ENCODE measurements at places on chromosomes 6 and 20.

- peaks cover 43% of the 10 kb centered on the region for H3K4me1 ChIP-seq
- H3K27me3 ChIP-seq: no peaks in the 10 kb centered on the region
- H3K27ac ChIP-seq: peak overlapping the region; percentile 97
- H3K4me3 ChIP-seq: no peak overlapping the region
Measured at GRCh38 chr6:158043008-158043407, 61.3 kb downstream of the SYNJ2 start.

GRCh38 chr20:57505979-57506378 is 19.0 kb downstream of the CTCFL start:
- H3K4me3 ChIP-seq: no peak overlapping the region
- DNase-seq: no peak
- no peak overlapping the region for H3K27ac ChIP-seq
- peaks cover 9% of the 10 kb centered on the region for H3K27me3 ChIP-seq

DNA sequence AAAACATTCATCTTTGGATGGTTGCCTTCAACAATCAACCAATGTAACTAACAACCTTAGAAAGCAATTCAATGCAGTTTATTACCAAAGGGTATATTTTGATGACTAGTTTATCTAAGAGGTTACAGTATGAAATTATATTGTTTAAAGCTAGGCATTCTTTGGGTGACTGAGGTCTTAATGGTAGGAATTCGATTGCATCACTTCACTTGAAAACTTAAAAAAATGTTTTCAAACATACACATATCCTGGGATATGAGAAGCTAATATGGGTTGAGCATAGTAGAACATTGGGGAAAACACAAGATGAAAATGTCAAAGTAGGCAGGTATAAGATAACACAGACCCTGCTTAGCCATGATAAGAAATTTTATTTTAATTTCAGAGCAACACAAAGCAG is 144.6 kb upstream of the BMP5 start:
- H3K4me3 ChIP-seq: no peak overlapping the region
- DNase-seq: peak; percentile 5
- no peaks in the 10 kb centered on the region for H3K27me3 ChIP-seq
- H3K27ac ChIP-seq: no peak overlapping the region
- no peaks in the 10 kb centered on the region for H3K4me1 ChIP-seq

GRCh38 chr6:80133020-80133419 is 26.5 kb downstream of the BCKDHB start:
- H3K4me3 ChIP-seq: no peak overlapping the region
- H3K36me3 ChIP-seq: 0 out of 2 replicates have a peak, but pooled peaks cover 1% of the 10 kb centered on the region
- H3K4me1 ChIP-seq: no peaks in the 10 kb centered on the region
- DNase-seq: peak; percentile 72

- no peaks in the 10 kb centered on the region for H3K36me3 ChIP-seq
- H3K4me3 ChIP-seq: no peak overlapping the region
- H3K27ac ChIP-seq: no peak overlapping the region
Measured at GRCh38 chr20:1294497-1294896, 28.4 kb downstream of the SNPH start.

DNA sequence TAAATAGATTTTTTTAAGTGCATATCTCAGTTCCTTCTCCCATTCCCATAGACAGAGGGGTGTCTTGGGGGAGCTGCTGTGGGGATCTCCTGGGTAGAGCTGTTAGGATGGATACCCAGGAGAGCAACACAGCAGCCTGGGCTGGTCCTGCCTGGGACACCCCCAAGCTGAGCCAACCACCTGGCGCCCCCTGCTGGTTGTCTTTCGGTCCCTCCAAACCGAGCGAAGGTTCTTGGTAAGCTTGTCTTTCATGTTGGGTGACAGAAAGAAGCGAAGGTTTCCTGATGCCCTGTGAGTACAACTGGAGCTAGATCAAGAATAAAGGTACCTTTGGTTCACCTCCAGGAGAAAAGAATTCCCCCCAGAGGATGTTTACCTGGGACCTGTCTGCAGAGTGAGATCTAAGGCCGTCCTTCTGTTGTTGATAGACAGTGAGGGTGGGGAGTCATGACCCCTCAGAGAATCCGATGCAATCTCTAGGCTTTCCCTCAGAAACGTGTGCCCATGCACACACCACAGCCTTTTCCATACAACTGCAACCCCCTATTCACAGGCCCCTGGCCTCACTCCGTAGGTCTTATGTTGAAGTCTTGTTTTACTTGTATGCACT is 50.8 kb downstream of the SNX9 start:
- no peaks in the 10 kb centered on the region for H3K27me3 ChIP-seq
- DNase-seq: peak; percentile 64
- no peaks in the 10 kb centered on the region for H3K4me1 ChIP-seq
- H3K4me3 ChIP-seq: no peak overlapping the region

DNA sequence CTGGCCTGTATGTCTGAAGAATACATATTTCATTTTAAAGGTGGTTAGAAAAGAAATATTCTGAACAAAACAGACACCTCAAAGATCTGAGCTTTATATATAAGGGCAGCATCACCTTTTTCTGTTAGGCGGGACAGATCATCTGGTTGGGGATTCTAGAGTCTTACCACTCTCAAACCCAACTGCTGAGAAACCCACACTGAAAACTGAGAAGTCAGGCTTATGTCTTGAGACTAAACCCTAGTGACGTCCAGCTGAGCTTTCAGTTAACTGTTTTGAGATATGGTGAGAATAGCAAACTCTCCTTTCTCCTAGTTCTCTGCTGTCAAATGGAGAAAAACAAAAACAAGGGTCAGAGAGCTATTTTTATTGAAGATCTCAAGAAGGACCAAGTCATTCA is 63.7 kb upstream of the CCN6 start:
- H3K27ac ChIP-seq: no peak overlapping the region
- no peaks in the 10 kb centered on the region for H3K27me3 ChIP-seq
- no peaks in the 10 kb centered on the region for H3K36me3 ChIP-seq
- H3K4me1 ChIP-seq: peaks cover 5% of the 10 kb centered on the region

DNA sequence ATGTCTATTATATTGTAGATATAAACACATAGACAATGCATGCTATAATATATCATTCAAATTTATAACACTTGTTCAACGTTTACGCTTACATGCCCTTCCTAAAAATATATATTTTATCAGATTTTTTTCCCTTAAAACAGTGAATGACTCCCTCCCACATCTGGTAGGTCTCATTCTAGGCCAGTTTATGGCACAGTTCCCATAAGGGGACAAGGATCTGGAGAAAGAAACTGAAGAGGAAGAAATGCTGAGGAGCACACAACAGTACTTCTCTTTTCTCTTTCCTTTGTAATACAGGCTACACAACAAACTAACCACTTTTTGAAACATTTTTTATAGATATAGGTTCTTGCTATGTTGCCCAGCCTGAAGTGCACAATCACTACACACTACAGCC is 48.6 kb upstream of the RCAN2 start:
- no peak overlapping the region for H3K4me3 ChIP-seq
- H3K27me3 ChIP-seq: no peaks in the 10 kb centered on the region
- no peaks in the 10 kb centered on the region for H3K36me3 ChIP-seq
- no peak overlapping the region for H3K27ac ChIP-seq

GRCh38 chr6:140487586-140487985 is 1113.1 kb upstream of the CITED2 start:
- H3K27me3 ChIP-seq: no peaks in the 10 kb centered on the region
- peaks cover 9% of the 10 kb centered on the region for H3K4me1 ChIP-seq
- no peak for DNase-seq
- H3K27ac ChIP-seq: peak overlapping the region; percentile 64
- no peak overlapping the region for H3K4me3 ChIP-seq
- H3K36me3 ChIP-seq: no peaks in the 10 kb centered on the region

- peaks cover 1% of the 10 kb centered on the region for H3K36me3 ChIP-seq
- DNase-seq: no peak
- H3K27me3 ChIP-seq: no peaks in the 10 kb centered on the region
- peak overlapping the region; percentile 81 for H3K27ac ChIP-seq
Measured at GRCh38 chr6:130020073-130020906, 1.9 kb downstream of the L3MBTL3 start.

- H3K4me3 ChIP-seq: no peak overlapping the region
- no peak overlapping the region for H3K27ac ChIP-seq
- peaks cover 2% of the 10 kb centered on the region for H3K27me3 ChIP-seq
- H3K4me1 ChIP-seq: no peaks in the 10 kb centered on the region
Measured at GRCh38 chr6:170448751-170449630, 104.1 kb downstream of the PSMB1 start.

- H3K36me3 ChIP-seq: no peaks in the 10 kb centered on the region
- no peak for DNase-seq
- no peaks in the 10 kb centered on the region for H3K27me3 ChIP-seq
- no peak overlapping the region for H3K27ac ChIP-seq
- no peak overlapping the region for H3K4me3 ChIP-seq
- H3K4me1 ChIP-seq: no peaks in the 10 kb centered on the region
Measured at GRCh38 chr20:14219801-14220461, 117.5 kb downstream of the FLRT3 start.

DNA sequence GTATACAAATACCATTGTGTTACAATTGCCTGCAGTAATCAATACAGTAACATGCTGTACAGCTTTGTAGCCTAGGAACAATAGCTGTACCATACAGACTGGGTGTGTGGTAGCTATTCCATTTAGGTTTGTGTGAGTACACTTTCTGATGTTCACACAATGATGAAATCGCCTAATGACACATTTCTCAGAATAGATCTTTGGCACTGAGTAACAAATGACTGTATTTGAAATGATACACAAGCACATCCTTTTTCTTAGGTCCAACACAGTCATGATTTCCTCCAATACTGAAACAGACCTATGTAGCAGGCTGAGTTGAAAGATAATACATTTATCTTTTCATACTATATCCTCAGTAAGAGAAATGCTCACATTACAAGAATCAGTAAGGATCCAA is 13.9 kb downstream of the KHDRBS2 start:
- no peak for DNase-seq
- H3K4me1 ChIP-seq: no peaks in the 10 kb centered on the region
- H3K4me3 ChIP-seq: no peak overlapping the region
- H3K27ac ChIP-seq: no peak overlapping the region
- H3K27me3 ChIP-seq: no peaks in the 10 kb centered on the region

DNA sequence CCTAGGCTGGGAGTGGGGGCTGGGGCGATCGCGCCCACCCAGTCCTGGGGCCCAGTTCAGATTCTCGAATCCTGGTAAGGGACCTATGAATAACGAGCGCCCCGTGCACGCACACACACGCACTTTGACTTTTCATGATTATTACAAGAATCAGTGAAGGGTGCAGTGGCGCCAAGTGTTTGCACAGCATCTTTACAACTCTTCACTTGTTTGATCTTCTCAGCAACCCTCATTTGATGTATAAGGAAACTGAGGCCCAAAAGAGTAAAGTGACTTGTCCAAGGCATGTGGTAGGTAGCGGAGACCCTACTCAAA is 863 bp upstream of the LRFN2 start:
- DNase-seq: no peak
- H3K4me3 ChIP-seq: no peak overlapping the region
- peaks cover 32% of the 10 kb centered on the region for H3K27me3 ChIP-seq
- H3K4me1 ChIP-seq: no peaks in the 10 kb centered on the region

DNA sequence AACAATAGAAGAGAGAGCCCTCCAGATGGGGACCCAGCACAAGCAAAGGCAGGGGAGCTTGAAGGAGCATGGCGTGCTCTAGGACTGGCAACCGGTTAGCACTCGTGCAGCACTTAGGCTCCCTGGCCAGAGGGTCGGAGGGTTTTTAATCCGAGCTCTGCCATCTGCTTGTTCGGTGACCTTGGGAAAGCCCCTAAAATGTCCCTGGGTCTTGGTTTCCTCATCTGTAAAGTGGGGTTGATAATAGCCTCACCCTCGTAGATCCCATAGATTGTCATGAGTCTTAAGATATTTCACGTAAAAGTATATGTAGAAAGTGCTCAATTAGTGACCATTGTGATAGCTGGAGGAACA is 16.6 kb upstream of the HCK start:
- H3K36me3 ChIP-seq: no peaks in the 10 kb centered on the region
- H3K4me3 ChIP-seq: no peak overlapping the region
- peaks cover 71% of the 10 kb centered on the region for H3K27me3 ChIP-seq

GRCh38 chr6:144675231-144675861 is 390.2 kb downstream of the UTRN start:
- peak; percentile 52 for DNase-seq
- no peak overlapping the region for H3K4me3 ChIP-seq
- H3K27ac ChIP-seq: no peak overlapping the region
- H3K4me1 ChIP-seq: peaks cover 4% of the 10 kb centered on the region
- no peaks in the 10 kb centered on the region for H3K27me3 ChIP-seq

GRCh38 chr20:49337357-49337756 is 59.5 kb upstream of the ZNFX1 start:
- H3K27me3 ChIP-seq: peaks cover 23% of the 10 kb centered on the region
- H3K36me3 ChIP-seq: no peaks in the 10 kb centered on the region
- no peak overlapping the region for H3K27ac ChIP-seq
- no peak overlapping the region for H3K4me3 ChIP-seq

DNA sequence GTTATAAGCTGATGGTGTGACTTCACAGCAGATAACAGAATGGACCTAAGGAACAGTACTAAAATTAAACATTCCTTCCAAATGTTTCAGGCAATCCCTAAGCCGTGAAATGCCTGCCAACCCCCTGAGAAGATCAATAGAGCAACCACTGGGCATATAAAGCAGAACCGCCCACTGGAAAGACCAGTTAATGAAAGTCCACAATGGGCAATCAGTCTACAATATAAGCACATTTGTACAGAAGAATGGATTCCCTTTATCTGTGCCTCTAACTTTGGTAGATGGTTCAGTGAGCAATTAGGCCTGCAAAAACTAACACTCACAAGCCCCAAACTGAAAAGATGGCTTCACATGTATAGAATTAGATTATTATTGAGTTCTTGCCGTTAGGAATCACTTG is 286.6 kb downstream of the UBE3D start:
- DNase-seq: no peak
- no peaks in the 10 kb centered on the region for H3K4me1 ChIP-seq
- H3K4me3 ChIP-seq: no peak overlapping the region
- H3K27me3 ChIP-seq: no peaks in the 10 kb centered on the region

- H3K4me1 ChIP-seq: peaks cover 3% of the 10 kb centered on the region
- no peak for DNase-seq
- H3K27ac ChIP-seq: no peak overlapping the region
- H3K36me3 ChIP-seq: no peaks in the 10 kb centered on the region
- H3K27me3 ChIP-seq: no peaks in the 10 kb centered on the region
Measured at GRCh38 chr20:43969501-43970182, 55.0 kb downstream of the TOX2 start.

DNA sequence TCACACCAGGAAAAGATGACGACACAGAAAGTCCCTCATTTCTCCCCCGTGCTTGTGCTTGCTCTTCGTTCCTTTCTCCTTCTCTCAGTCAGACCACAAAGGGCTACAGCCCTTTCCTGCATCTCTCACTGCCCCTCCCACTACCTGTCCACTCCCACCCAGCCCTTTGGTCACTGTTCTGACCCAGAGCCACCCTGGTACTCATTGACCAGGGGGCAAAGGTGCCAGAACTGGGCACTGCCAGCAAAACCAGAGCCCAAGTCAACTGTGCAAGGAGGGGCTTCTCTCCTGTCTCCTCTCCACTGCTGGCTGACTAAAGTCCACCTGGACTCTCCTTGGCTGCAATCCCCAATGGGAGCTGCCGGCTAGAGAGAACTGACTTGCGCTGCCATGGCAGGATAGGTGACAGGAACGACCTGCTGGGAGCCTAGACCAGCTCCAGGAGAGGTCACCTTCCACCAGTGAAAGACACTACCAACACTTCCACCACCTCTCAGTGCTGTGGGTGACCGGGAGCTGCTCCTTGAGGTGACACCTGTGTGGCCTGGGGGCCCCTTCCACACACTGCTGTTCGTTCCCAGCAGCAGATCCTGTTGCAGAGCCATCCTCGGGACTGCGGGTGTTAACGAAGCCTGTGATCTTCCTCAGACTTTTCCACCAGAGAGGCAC is 32.8 kb downstream of the KCNK17 start:
- no peaks in the 10 kb centered on the region for H3K36me3 ChIP-seq
- no peaks in the 10 kb centered on the region for H3K27me3 ChIP-seq
- no peaks in the 10 kb centered on the region for H3K4me1 ChIP-seq
- DNase-seq: no peak

- H3K4me3 ChIP-seq: no peak overlapping the region
- H3K36me3 ChIP-seq: no peaks in the 10 kb centered on the region
- DNase-seq: no peak
- H3K27me3 ChIP-seq: peaks cover 23% of the 10 kb centered on the region
Measured at GRCh38 chr6:16196984-16197546, 41.3 kb upstream of the GMPR start.
